Suprapubic skin (tissue), 4 donors: ENCODE measurements at places on chromosomes 4 and X.

DNA sequence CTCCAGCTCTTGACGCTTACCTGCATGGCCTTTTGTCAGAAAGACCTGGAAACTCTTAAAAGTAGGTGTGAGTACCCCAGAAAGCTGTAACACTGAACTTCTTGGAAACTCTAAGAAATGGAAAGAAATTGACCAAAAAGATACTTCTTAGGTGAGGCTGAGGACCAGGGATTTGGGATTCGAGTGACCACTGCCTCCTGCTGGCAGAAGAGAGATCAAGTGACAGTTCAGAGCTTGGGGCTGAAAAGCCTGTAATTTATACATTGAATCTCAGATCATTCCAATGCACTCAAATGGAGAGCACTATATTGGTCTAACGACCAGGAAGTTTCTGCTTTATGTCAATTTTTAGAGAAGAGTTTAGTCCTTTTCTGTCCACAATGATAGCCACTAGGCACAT lies 204.6 kb downstream of the PDGFRA start:
- DNase-seq = no peak

DNA sequence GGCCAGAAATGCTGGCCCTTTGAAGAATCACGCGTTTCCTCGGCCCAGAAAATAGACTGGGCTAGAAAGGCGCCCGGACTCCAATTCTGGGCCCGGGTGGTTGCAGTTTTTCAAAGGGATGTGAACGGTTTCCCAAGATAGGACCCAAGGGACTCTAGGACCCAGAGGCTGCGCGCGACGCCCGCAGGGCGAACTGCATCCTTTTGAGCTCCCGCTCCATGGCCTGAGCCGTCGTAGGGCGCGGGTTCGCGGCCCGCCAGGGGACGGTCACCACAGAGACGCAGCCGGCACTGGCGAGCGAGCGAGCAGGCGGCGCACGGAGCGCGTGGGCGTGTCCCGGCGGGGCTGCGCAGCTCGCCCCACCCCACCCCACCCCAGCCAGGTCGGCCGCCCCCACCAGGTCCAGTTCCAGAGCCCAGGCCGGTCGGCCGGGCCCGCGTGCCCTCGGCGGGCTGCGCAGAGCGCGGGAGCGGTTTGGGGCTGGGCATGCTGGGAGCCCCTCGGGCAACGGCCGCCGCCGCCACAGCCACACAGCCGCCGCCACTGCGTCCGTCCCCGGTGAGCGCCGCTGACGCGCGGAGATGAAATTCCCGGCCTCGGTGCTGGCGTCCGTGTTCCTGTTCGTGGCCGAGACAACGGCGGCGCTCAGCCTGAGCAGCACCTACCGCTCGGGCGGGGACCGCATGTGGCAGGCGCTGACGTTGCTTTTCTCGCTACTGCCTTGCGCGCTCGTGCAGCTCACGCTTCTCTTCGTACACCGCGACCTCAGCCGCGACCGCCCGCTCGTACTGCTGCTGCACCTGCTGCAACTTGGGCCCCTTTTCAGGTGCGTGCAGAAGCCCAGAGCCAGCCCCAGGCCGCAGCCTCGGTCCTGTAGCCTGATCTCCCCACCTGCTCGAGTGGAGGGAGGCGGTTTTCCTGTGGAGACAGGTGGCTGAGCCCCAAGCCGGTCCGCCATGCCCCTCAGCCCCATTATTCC lies at the start of gene XK:
TSS of gene XK (plus strand) at position 411 of the 979 bp plus-strand sequence. CDS start at position 582, 171 bp downstream.
- DNase-seq = no peak

- DNase-seq = peak; percentile 67
Observed at GRCh38 chr4:2042204-2042946, 16.8 kb upstream of the NAT8L start.

DNA sequence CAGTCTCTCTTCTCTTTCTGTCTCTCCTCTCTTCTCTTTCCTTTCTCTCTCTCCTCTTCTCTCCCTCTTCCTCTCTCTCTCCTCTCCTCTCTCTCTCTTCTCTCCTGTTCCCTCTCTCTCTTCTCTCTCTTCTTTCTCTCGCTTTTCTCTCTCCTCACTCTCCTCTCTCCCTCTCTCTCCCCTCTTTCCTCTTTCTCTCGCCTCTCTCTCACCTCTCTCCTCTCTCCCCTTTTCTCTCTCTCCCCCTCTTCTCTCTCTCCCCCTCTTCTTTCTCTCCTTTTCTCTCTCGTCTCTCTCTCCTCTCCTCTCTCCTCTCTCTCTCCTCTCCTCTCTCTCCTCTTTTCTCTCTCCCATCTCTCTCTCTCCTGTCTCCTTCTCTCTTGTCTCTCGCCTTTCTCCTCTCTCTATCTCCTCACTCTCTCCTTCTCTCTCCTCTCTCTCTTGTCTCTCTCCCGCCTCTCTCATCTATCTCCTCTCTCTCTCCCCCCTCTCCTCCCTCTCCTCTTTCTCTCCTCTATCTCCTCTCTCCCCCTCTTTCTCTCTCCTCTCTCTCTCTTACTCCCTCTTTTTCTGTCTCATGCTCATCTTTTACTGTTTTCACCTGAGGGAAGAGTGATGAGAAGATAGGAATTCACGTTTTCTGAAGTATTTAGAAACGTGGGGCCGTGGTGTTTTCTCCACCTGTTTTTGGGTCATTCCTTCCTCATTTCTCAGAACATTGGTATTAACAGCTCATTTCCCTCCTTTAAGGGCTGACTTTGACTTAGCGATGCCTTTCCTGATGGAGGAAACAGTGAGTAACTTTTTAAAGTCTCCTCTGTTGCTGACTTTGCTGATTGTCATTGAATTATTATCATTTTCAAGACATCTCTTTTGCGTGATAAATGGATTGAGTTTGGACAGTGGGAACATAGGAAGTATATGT lies 80.6 kb upstream of the CD99 start:
- no peak for DNase-seq

DNA sequence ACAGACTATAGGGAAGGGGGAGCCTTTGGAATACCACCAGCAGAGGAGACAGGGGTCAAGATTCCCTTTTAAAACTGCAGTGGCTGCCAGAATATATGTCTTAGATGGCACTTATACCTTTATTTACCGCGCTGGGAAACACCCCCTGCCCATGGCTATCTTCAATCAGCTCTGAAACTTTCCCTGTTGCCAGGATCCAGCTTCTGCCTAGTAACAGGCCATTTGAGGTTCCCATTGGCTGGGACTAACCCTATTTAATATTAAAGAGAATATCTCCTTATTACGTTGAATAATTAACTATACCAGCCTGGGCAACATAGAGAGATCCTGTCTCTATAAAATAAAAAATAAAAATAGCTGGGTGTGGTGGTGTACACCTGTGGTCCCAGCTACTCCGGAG lies 23.8 kb downstream of the SOWAHB start:
- DNase-seq = no peak

- no peak for DNase-seq
Observed at GRCh38 chr4:99506781-99507180, 4.0 kb upstream of the C4orf17 start.

- DNase-seq = no peak
Observed at GRCh38 chr4:141761926-141762325, 125.5 kb downstream of the IL15 start.

DNA sequence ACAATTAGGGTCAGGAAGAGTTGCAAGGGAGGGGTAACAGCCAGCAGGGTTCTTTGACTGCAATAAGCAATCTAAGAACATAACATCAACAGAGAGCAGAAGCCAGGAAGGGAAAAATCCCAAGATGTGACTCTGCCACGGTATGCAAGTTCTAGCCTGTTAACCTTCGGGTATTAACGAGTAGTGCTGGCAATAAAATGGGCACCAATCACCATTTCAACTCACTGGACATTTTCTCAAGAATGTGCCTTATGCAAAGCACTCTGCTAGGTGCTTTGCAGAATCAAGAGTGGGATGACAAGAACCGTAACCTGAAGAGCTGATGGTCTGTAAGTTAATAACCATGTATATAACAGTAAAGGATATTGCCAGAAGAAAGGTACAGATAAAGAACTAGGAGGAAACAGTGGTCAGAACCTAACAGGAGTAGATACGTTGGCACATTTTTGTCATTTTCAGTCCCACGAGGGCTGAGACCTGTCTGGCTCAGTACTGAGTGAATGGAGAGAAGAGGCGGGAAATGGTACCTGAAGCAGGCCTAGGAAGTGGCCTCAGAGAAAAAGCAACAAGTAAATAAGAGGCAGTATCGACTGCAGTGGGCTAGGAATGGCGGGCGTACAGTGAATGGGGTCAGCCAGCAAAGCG lies 2.7 kb downstream of the ELOVL6 start:
- DNase-seq = no peak

DNA sequence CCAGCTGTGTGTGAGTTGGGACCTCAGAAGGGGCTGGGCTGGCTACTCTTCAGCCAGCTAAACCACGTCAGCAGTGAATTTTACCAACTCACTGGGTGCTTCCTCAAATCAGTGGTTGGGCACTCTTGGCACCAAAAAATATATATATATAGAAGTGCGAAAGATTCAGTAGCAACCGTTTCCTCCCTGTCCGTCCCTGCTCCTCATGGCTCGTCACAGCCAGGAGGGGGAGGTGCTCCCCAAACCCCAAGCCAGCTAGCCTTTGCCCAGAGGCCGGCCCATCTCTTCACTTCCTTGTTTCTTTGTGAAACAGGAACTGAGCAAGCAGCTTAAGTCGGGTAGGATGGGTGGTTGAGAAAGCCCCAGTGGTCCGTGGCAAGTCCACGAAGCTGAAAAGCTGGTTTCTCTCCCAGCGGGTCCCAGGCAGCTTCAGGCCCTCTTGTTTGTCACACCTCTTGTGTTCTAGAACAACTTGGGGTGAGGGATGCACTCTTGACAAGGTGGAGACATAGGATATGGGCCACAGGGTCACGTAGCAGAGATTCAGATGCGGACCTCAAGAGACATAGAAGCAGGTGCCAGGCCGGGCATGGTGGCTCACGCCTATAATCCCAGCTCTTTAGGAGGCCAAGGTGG lies 6.8 kb upstream of the SASH3 start:
- DNase-seq = peak; percentile 78

- no peak for DNase-seq
Observed at GRCh38 chrX:10612215-10612614, 8.2 kb downstream of the MID1 start.
